ENCODE measurements at places on chromosomes 5 and 9.

DNA sequence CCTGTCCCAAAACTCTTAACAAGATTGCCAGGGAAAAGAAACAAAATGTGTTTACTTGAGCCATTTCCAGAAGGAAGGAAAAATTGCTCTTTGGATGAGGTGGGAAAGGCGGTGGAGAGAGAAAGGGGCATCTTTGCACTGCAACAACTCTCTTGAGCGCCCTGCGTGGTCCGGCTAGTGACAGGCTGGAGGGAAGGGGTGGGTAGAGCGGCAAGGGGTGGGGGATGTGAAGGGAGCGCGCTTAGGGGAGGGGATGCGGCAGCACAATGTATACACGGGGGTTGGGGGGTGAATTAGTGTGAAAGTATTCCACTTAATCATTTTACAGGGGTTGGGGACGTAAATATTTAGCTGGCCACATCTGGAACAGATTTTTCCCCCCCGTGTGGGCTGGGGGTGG is 1.3 kb downstream of the FGF10 start:
- peak; percentile 22 for DNase-seq

- no peak for DNase-seq
Measured at GRCh38 chr5:6792911-6793471, 79.8 kb downstream of the TENT4A start.

DNA sequence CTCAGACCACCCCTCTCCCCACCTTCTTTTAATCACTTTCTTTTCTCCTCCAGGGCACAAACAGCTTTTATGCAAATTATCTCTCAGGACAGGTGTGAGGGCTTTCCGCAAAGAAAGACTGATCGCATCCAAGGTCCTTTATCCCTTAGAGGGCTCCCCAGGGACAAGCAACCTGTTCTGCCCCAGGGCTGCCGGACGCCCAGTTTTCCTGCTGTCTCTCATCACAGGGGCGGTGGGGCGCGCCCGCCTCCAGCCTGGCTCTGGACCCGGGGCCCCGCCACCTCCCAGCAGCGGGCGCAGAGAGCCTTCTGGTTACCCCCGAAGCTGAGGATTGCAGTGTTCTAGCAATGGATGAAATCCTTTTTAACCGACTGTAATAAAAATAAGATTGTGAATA is 266.1 kb downstream of the CWC27 start:
- DNase-seq: peak; percentile 23

DNA sequence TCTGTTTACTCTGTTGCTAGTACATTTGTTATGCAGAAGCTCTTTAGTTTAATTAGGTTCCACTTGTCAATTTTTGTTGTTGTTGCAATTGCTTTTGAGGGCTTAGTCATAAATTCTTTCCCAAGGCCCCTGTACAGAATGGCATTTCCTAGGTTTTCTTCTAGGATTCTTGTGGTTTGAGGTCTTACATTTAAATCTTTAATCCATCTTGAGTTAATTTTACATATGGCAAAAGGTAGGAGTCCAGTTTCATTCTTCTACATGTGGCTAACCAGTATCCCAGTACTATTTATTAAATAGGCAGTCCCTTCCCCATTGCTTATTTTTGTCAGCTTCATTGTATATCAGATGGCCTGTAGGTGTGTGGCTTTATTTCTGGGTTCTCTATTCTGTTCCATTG is 792.4 kb downstream of the PTPRD start:
- no peak for DNase-seq

DNA sequence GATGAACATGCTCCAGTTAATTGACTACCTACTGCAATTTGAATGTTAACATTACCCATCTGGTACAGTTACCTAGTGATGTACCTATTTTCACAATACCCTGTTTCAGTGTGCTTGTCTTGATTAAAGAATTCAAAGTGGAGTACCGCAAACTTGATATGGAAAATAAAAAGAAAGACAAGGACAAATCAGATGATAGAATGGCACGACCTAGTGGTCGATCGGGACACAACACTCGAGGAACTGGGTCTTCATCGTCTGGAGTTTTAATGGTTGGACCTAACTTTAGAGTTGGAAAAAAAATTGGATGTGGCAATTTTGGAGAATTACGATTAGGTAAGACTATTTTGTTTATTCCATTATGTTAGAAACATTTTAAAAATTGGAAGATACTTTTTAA is 33.5 kb downstream of the CSNK1G3 start:
- no peak for DNase-seq

DNA sequence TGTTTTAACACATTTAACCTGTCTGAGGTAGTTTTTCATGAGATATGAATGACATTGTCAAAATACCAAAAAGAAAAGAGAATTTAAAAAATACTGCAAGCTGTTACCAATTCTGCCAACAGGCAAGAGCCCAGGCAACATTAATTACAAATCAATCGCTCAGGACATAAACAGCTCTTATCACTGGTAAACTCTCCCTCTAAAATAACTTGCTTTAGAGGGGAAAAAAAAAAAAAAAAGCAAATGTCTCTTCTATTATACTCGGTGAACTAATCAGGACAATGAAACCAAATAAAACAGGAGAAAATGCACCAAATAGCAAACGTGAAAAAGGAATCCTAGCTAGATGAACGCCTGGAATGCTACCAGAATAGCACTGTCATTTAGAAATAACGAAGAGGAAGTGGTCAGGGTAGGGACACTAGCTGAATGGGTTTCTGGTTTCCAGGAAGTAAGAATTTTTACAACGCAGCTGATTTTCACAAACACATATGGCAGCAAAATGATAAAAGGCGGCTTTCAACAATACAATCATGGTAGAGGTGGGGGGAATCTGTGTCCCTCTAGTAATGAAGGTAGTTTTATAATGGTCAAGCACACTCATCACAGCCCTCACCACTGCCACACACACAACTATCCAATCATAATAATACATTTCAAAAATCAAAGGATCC is 94.9 kb downstream of the DENND1A start:
- DNase-seq: no peak

DNA sequence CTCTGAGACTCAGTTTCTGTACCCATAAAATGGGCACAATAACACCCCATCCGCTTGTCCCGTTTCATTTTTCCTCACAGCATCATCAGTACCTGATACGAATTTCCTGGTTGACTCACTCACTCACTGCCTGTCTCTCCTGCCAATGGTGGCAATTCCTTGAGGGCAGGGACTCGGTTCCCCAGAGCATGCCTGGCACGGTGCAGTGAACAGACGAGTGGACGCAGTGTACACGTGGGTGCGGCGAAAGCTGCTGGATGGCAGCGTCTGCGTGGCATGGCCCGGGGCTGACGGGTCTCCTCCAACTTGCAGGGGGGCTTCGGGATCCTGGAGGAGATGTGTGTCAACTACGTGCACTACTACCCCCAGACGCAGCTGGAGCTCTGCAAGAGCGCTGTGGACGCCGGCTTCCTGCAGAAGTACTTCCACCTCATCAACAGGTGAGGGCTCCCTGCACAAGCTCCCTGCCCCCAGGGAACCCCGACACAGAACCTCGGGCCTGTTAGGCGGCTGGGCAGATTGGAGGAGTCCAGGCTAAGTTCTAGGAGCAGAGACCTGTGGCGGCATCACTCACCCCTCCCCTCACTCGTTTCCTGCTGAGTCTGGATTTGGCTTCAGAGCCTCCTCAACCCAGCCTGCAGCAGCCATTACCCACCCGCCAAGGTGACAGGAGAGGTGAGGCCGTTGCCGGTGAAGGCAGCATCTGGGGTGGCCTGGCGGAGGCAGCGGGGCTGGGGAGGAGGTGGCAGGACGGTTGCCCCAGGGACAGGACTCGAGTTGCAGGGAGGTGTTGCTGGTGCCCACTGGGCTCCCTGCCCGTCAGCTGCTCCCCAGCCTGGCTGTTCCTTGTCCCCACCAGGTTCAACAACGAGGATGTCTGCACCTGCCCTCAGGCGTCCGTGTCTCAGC is 20.3 kb downstream of the DBH start:
- no peak for DNase-seq

DNA sequence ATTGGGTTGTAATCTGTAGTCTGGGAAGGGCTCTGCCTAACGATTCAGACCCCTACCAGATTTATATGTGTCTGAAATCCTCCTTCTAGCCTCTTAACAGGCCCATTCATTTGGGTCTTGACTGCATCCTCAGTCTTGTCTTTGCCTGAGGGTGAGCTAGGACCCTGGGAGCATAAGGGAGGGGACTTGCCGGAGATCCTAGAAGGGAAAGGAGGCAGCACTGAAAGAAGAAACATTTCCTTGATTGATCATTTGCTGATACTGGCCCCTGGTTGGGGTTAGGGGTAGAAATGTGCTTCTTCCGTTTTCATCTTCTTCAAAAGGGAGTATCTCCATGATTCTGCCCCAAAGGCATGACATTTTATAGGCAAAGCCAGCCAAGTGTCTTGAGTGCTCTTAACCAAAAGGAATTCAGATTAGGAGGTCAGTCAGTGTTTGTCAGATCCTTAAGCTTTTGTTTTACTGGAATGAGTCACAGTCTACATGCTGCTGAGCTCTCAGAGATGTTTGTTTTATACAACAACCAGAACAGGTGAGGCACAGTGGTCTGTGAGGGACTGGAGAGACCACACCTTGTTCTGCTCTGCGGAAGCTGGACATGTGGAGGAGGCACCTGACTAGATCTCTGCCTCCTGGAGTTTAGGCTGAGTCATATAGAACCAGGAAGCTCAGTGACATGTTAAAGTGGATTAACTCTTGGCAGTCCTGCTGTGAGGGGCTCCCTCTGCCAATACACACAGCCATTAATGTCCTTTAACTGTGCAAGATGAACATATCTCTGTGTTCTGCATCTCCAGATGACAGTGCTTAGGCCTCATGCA is 37.7 kb downstream of the PCDHAC2 start:
- peak; percentile 44 for DNase-seq

GRCh38 chr9:1959371-1959770 is 55.8 kb upstream of the SMARCA2 start:
- peak; percentile 23 for DNase-seq

DNA sequence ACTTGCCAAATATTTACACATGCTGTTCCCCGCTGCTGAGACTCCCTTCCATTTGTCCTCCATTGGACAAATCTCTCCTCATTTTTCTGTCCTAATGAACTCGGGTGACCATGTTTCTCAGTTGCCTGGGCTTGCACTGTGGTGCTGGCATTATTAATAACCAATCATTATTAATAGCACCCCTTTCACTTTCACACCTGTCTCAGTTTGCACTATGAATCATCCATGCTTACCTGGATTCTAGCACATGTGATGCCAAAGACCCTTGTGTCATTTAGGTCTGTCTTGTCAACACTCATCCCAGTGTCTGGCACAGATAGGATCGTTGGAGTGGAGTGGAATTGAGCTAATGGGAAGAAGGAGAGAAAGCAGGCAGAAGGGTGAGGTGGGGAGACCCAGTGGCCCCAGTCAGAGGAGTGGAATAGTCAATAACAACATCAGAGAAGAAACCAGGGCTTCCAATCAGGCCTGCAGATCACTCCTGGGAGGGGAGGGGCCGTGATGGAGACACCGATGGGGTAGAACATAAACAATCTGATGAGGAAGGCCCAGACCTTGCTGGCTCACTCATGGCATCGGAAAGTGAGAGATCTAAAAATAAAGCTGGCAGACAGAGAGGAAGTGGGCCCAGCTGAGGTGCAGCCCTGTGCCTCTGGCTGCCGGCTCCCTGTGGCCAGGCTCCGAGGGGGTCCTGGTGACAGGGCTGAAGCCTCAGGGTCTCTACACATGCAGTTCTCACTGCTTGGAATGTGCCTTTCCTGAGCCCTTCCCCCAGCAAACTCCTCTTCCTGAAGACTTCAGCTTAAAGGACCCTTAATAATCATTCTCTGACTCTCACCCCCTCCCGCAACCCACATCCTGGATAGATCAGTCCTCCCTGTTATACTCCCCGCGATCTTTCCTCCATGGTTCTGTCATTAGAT is 33.5 kb upstream of the CRB2 start:
- no peak for DNase-seq

GRCh38 chr5:156322666-156323065 is 4.3 kb upstream of the SGCD start:
- DNase-seq: no peak

DNA sequence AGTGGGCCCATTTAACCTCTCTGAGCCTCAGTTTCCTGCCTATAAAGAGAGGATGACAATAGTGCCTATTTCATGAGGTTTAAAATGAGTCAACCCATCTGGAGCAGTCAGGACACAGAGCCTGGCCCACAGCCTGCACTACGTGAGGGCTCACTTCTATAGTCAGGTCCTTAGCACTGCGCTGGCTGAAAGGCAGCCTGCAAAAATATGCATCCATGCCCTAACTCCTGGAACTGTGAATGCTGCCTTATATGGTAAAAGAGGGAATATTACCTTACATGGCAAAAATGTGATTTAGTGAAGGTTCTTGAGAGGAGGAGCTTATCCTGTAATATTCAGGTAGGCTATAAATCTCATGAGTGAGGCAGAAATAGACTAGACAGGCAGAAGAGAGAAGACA is 98.5 kb downstream of the GABBR2 start:
- DNase-seq: no peak

DNA sequence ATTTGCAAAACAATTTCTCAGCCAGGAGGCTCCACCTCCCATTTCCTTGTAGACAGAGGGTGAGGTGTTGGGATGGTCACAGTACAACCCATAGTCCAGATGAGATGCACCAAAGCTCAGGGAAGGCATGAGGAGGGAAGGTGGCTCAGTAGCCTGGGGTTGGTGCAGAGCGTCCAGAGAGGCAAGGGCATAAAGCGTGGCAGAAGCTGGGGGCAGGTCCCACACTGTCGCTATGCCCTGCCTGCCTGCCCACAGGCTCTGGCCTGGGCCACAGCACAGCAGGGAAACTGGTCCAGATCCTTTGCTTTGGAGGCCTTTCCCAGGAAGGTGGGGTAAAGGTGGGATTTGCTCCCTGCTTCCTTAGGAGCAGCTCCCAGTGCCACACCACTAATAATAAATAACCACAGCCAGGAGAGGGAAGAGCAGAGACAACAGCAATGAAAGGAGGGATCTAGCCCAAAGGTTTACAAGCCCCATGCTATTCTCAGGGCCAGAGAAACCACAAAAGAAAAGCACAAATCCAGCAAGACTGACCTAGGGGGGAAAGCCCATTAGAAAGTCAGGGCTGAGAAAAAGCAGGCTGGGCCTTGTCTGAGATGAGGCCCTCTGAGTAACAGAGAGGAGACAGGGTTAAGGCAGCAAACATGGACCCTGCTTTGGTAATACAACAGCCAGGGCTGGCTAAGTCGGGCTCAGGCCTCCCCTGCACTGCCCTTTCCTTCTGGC is 27.2 kb downstream of the PCDHGC5 start:
- no peak for DNase-seq

- no peak for DNase-seq
Measured at GRCh38 chr9:131496844-131497405, 5.8 kb upstream of the POMT1 start.

- no peak for DNase-seq
Measured at GRCh38 chr9:84761137-84761808, 91.7 kb downstream of the NTRK2 start.

GRCh38 chr9:81381694-81382093 is 307.7 kb downstream of the TLE1 start:
- no peak for DNase-seq

- no peak for DNase-seq
Measured at GRCh38 chr5:163453705-163454104, 6.2 kb downstream of the NUDCD2 start.

Data from iPS-NIHi11 (cell line).